ENCODE measurements at places on chromosomes 6 and 20.

GRCh38 chr20:56391596-56392131 is 351 bp downstream of the AURKA start:
- no peak for DNase-seq

- DNase-seq: no peak
Measured at GRCh38 chr20:33415948-33416347, 14.6 kb upstream of the CDK5RAP1 start.

- DNase-seq: no peak
Measured at GRCh38 chr6:28979679-28980078, 25.4 kb downstream of the ZNF311 start.

GRCh38 chr20:63553251-63553932 is 567 bp upstream of the FNDC11 start:
- peak; percentile 73 for DNase-seq

DNA sequence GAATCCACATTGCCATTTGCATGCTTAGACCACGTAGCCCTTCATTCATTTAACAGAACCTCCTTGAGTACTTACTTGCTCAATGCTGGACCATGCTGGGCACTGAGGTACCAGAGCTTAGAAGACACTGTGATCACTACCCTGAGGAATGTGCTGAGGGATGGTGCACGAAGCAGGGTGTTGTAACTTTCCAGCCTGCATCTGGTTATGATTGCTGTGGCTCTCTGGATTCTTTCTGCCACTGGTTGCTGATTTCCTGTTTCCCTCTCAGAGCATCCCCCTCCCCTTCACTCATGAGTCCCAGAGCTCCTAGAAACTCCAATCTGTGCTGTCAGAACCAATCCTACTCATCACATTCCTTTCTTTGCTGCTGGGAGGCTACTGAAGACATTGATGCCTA is 537.4 kb downstream of the PTPRT start:
- no peak for DNase-seq

DNA sequence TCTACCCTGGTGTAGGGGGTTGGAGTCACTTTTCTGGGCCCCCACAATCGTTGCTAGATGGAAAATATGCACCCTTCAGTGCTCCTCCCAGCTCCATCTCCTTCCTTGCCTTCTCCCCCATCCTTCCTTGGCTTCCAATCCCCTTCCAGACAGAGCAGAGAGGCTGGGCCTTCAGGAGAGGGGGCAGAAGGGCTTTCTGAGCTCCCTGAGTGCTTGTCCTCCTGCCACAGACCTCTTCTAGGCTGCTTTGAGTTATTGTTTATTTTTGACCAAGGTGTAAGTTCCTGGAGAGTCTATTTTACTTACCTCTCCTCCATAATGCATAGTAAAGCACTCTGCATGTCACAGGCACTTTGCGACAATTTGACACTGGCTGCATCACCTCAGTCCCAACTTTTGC is 96.4 kb upstream of the CNKSR3 start:
- no peak for DNase-seq

DNA sequence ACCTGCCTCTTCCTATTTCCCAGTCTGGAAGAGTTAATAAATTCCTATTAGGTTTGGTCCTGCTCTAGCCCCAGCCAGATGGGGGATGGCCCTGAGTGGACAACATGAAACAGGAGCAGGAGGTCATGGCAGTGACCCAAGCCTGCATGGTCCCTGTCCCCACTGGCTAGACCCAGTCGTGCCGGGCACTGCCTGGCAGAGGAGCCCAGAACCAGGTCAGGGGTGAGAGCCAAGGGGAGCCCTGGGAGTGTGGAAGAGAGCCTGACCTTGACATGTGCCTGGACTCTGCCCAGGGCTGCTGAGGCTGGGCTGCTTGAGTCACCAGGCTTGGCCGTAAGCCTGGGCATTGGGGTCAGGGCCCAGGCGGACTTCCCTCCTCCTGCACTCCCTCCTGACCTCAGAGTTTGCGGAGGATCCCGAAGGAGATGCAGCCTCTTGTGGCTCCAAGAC is 3.6 kb downstream of the AVP start:
- no peak for DNase-seq

DNA sequence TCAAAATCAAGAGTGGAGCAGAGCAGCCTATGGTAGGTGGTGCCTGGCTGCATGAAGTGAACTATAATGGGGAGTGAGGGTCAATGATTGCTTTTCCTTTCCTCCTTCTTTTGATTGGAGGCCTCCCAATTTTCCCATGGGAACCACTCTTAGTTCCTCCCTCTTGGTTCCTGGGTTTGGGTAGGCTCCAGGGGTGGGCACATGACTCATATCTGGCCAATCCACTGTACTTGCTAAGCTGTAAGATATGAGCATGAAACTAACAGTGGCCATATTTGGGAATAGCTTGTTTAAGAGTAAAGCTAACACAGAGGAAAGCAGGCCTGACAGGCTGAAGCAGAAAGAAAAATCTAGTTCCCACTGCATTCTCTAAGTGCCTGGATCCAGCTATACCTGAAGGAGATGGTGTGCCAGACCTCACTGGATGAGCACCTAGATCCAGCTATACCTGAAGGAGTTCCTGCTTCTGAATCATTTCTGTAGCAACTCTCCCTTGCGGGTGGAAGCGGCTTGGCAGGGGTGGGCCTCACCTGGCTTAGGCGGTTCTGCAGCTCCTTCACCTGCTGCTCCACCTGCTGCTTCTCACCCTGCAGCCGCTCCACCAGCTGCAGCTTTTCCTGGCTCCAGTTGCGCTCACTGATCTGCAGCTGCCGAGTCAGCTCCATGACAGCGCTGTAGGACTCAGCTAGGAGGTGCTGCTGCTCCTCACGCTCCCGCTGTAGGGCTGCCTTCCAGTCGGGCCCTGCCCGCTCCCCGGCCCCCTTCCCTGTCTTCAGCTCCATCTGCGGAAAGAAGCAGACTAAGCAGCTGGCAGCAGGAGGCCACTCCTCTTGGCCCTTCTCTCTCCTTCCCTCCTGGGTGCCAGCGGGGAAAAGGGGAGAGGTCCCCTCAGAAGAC is 29.0 kb upstream of the DSN1 start:
- no peak for DNase-seq

DNA sequence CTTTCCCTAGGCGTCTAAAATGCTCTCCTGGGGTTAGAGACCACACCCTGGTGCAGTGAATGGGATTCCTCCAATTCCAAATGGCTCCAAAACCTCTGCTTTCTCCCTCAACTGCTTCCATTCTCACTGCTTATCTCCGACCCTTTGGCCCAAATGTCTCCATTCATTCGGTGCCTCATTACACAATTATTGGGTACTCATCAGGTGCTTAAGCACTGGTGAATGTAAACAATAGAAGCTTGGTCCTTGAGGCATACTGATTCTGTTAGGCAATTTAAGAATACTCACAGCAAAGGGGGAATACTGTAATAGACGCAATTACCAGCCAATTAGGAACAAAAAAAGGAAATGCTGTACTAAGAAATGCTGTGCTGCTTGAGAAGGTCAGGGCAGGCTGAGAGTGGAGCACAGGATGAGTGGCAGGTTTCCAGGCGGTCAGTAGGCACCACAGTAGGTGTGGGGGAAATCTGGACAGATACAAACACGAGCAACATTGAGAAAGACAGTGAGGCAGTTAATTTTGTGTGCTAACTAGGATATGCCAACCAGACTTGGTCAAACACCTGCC is 23.0 kb downstream of the GMDS start:
- no peak for DNase-seq

DNA sequence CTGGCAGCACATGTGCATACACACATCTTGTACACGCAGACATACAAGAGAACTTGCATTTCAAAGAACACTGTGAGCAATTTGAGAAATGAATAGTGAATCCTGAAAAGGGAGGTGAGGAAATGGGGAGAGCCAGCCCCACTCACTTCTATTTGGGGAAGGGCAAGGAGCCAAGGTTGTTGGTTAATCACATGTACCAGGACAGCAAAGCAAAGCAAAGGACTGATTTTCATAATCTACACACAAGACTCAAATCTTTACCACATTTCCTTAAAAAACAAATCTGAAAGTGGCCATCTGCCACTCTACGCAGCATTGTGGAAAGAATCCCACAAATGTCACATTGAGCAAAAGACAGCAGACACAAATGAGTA is 35.0 kb upstream of the KIF16B start:
- DNase-seq: no peak

DNA sequence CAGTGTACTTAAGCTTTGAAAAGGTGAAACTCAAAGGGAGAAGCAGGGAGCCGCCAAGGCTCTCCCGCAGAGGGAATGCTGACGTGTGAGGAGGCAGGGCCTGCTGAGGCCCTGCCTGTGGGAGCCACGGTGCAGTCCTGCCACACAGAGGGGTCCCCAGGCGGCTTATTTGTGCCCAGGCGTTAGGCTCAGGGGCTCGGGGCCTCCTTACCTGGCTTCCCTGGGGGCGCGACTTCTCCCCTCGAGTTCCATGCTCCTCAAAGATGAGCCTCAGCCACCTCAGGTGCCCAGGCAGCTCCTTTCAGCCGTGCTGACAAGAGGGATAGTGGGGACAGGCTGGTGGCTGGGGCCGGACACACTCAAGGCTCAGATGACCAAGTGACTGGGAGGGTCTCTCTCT is 2.2 kb upstream of the KIF25 start:
- no peak for DNase-seq

DNA sequence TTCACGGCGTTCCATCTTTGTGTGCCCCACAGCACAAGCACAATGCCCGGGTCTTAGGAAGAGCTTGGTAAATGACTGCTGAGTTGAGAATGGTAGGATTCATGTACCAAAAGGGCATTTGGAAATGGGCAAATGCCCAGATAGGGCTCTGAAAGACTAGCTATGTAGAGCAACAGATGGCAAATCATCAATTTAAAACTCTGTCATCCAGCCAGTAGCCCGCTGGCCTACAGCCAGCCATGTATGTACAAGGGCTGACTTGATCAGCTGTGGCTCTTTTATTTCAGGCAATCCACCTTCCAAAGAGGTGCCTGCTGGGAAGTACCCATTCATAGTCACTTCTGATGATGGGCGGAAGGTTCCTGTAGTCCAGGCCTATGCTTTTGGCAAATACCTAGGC is 35.1 kb downstream of the NT5E start:
- DNase-seq: no peak

DNA sequence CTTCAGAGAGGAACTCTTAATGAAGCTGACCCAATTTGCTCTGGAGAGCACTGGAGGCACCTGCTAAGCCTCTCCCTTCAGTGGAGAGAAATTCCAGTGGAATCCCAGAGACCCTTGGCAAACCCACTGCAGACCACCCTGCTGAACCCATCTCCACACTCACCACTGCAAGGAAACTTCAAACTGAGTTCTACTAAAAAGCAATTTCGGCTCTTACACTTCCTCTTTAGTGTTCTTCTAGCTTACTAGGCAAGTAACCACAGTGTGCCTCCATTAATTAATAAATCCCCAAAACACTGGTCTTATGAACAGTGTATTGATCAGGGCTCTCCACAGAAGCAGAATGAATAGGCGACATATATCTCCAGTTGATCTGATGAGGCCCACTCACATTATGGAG is 43.0 kb upstream of the HLA-E start:
- no peak for DNase-seq

GRCh38 chr20:55415567-55416142 is 589.7 kb downstream of the CBLN4 start:
- DNase-seq: no peak

GRCh38 chr6:105036351-105036750 is 79.4 kb downstream of the LIN28B start:
- DNase-seq: no peak

DNA sequence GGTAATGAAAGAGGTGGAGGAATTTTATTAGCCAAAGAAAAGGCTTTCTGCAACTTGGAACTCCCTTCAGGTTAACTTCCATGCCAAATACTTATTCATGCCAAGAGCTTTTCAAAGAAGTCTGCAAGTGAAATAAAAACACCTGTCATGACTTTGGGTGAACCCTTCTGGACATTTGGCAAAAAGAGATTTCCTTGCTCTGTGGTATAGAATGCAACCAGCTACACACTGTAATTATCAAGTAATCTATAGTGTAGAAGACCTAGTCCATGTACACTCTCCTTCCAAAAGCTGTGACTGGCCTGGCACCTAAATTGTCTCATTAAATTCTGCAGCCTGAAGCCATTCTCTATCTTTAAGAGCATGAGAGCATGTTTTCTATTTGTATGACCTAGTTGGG is 232.3 kb downstream of the COL12A1 start:
- DNase-seq: no peak

DNA sequence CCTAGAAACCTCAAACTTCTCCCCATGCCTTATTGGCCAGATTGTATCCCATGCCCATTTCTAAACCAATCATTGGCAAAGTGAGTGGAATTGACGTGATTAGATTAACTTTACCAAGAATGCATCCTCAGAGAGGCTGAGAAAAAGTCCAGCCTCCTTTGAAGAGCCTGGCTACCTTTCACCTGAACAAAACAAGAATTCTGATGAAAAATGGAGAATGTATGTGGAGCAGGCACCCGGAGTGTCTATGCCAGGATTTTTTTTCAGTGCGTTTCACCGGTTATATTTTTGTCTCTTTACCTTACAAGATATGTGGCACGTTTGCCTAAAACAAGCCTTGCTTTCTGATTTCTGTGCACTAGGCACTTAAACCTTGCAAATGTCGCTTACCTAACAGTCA is 6.1 kb upstream of the TRAM2 start:
- no peak for DNase-seq

DNA sequence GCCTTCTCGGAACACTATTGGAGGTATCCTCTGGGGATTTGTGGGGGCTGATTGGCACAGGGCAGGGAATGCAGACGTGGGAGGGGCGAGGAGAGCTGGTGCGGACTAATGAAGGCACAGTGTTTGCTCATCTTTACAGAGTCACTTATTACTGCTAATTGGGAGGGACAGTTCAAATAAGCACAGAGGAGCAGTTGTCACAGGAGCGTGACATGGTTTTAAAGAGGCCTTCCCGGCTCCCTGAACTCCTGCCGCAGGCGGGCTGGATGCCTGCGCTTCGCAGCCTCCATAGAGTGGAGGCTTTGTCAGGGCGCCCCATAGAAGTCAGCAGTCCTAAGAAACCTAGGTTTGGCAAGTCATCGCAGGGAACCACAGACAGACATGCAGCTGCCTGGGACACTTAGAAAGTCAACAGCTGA is 149.6 kb downstream of the LINC00237 start:
- no peak for DNase-seq

DNA sequence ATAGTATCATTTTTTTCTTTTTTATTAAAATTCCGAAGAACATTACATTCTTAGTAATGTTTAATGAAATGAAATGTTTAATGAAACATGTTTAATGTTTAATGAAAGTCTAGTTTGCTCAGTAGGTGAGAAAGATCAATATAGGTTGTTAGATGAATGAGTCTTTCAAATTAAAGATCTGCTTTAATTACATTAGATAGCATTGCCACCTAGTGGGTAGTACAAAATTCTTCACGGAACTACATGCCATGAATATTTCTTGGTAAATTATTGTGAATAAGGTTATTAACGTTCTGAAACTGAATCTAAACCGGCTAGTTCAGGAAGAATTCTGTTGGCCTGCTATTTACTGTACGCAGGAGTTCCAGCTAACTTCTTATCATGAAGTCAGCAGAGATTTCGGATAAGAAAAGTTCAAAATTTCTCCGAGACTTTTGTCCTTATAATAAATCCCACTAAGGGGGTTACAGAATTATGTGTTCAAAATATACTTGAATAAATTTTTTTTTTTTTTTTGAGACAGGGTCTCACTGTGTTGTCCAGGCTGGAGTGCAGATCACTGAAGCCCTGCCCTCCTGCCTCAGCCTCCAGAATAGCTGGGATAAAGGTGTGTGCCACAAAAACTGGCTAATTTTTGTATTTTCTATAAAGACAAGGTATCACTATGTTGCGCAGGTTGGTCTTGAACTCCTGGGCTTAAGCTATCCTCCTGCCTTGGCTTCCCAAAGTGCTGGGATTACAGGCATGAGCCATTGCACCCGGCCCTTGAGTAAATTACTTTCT is 7.9 kb upstream of the GMNN start:
- DNase-seq: no peak

All from stimulated activated CD4-positive, alpha-beta T cell treated with anti-CD3 and anti-CD28 coated beads, Interleukin-12 subunit alpha, Interleukin-12 subunit beta, amount 100 ng/mL, for 24 hours (primary cell).